ENCODE measurements at places on chromosomes 5 and 9. TPM values are rescaled to one million over a fixed set of nuclear protein-coding genes. Genes with fewer than 3 reads are reported as not detected.

GRCh38 chr9:131807144-131807983 is 67.5 kb upstream of the RAPGEF1 start:
- H3K4me1 ChIP-seq = no peaks in the 10 kb centered on the region
- no peak for DNase-seq
- H3K36me3 ChIP-seq = no peaks in the 10 kb centered on the region
- peaks cover 48% of the 10 kb centered on the region for H3K27me3 ChIP-seq
- H3K4me3 ChIP-seq = no peak overlapping the region
- H3K27ac ChIP-seq = no peak overlapping the region

GRCh38 chr5:132628814-132629213 is 29.2 kb upstream of the IL13 start:
- H3K36me3 ChIP-seq = no peaks in the 10 kb centered on the region
- no peaks in the 10 kb centered on the region for H3K4me1 ChIP-seq
- H3K27ac ChIP-seq = no peak overlapping the region

GRCh38 chr9:94908583-94909249 is 182.2 kb downstream of the AOPEP start:
- H3K27ac ChIP-seq = peak overlapping the region; percentile 89
- DNase-seq = peak; percentile 68

- DNase-seq = no peak
- H3K27ac ChIP-seq = no peak overlapping the region
- no peaks in the 10 kb centered on the region for H3K27me3 ChIP-seq
- no peak overlapping the region for H3K4me3 ChIP-seq
- H3K4me1 ChIP-seq = peaks cover 9% of the 10 kb centered on the region
- H3K36me3 ChIP-seq = no peaks in the 10 kb centered on the region
Observed at GRCh38 chr9:82404196-82404870, 415.8 kb downstream of the SPATA31D1 start.

GRCh38 chr5:173237875-173238220 is 2.8 kb upstream of the NKX2-5 start:
- H3K4me3 ChIP-seq = no peak overlapping the region
- no peaks in the 10 kb centered on the region for H3K36me3 ChIP-seq
- H3K4me1 ChIP-seq = no peaks in the 10 kb centered on the region
- DNase-seq = no peak

DNA sequence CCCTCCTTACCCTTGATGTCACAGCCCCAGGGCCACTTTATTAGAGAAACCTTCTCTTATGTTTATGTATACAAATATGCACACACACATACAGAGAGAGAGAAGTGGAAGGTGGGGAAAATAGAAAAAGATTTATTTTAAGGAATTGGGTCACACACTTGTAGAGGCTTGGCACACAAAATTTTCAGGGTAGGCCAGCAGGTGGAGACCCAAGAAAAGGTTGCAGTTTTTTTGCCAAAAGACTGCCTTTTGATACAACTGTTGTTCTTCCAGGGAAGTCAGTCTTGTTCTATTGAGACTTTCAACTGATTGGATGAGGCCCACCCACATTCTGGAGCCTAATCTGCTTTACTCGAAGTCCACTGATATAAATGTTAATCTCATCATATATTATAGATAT is 131.1 kb upstream of the PPP1R2B start:
- H3K27me3 ChIP-seq = no peaks in the 10 kb centered on the region
- no peak overlapping the region for H3K4me3 ChIP-seq
- H3K36me3 ChIP-seq = no peaks in the 10 kb centered on the region
- no peaks in the 10 kb centered on the region for H3K4me1 ChIP-seq
- H3K27ac ChIP-seq = no peak overlapping the region

- H3K27me3 ChIP-seq = no peaks in the 10 kb centered on the region
- H3K4me1 ChIP-seq = peaks cover 10% of the 10 kb centered on the region
- no peak overlapping the region for H3K4me3 ChIP-seq
- DNase-seq = no peak
Observed at GRCh38 chr5:150753463-150753862, 5.4 kb downstream of the DCTN4 start.

DNA sequence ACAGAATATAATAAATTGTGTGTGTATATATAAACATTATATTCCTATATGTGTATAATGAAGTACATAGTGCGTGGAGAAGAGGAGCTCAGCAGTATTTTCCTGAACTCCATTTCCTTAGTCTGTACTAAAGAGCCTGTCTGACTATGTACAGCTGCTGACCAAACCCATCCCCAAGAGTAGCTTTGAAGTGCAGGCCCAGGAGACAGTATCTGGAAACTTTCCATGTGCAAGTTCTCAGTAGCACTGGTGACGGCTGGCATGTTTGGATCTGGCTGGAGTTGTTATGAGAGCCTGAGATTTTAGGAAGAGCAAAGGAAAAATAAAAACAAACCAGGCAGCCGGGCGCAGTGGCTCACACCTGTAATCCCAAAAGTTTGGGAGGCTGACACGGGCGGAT is 244.2 kb downstream of the RFK start:
- H3K4me1 ChIP-seq = no peaks in the 10 kb centered on the region
- no peak overlapping the region for H3K4me3 ChIP-seq
- no peak for DNase-seq
- H3K27ac ChIP-seq = no peak overlapping the region
- H3K27me3 ChIP-seq = no peaks in the 10 kb centered on the region
- H3K36me3 ChIP-seq = no peaks in the 10 kb centered on the region

The PSAT1 gene
- 175 TPM for total RNA-seq

- H3K4me1 ChIP-seq = no peaks in the 10 kb centered on the region
- DNase-seq = no peak
- H3K27me3 ChIP-seq = no peaks in the 10 kb centered on the region
- no peak overlapping the region for H3K27ac ChIP-seq
- no peak overlapping the region for H3K4me3 ChIP-seq
Observed at GRCh38 chr5:2550509-2550908, 201.0 kb downstream of the IRX2 start.

DNA sequence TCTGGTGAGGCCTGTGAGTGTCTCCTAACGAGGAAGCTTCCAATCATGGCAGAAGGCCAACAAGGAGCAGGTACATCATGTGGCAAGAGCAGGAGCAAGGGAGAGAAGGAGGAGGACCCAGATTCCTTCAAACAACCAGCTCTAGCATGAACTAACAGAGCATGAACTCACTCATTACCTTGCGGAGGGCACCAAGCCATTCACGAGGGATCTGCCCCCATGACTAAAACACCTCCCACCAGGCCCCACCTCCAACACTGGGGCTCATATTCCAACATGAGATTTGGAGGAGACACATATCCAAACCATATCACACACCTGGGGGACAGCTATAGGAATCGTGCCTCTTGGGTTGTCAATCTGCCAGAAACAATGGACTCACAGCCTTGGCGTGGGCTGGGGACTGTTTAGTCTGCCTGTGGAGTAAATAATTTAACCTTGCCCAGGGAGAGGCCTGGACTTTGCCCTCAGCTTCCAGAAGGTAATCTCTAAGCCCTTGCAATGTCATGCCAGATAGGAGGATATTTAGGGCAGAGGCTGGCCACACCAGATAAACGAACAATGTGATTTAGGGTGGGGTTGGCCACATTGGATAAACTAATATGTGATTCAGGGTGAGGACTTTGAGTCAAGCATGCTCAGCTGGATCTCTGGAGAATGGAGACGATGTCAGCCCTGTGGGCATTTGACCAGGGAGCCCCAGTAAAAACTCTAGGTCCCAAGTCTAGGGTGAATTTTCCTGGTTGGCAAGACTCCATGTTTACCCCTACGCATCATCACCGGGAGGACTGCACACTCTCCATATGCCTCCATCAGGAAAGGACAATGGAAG is 13.6 kb upstream of the VDAC1 start:
- peaks cover 3% of the 10 kb centered on the region for H3K27me3 ChIP-seq
- H3K36me3 ChIP-seq = no peaks in the 10 kb centered on the region
- no peak for DNase-seq
- H3K27ac ChIP-seq = no peak overlapping the region

- DNase-seq = no peak
- H3K27ac ChIP-seq = no peak overlapping the region
- H3K36me3 ChIP-seq = no peaks in the 10 kb centered on the region
- H3K27me3 ChIP-seq = no peaks in the 10 kb centered on the region
- no peak overlapping the region for H3K4me3 ChIP-seq
Observed at GRCh38 chr5:117794847-117795246, 1193.5 kb downstream of the DTWD2 start.

The WNT8A gene
- total RNA-seq = not detected

DNA sequence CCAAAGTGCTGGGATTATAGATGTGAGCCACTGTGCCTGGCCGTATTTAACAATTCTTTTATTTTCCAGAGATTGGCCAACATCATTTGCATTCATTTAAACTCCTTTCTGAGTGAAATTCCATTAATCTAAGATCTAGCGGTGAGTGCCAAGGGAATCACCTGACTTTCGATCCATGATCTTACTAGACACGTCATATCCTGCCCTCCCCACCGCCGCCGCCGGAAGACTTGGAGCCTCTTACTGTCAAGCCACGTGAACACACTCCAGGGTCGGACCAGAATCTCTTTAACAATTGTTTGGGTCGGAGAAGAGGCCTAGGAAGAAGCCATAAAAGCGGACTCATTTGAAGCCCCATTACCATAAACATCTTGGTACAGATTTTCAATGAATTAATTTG is 12.9 kb downstream of the INPP5E start:
- no peak overlapping the region for H3K27ac ChIP-seq
- no peak for DNase-seq
- H3K27me3 ChIP-seq = no peaks in the 10 kb centered on the region

- no peak overlapping the region for H3K4me3 ChIP-seq
- peaks cover 76% of the 10 kb centered on the region for H3K36me3 ChIP-seq
- no peaks in the 10 kb centered on the region for H3K27me3 ChIP-seq
- DNase-seq = no peak
Observed at GRCh38 chr5:6599739-6600138, 33.1 kb downstream of the NSUN2 start.

DNA sequence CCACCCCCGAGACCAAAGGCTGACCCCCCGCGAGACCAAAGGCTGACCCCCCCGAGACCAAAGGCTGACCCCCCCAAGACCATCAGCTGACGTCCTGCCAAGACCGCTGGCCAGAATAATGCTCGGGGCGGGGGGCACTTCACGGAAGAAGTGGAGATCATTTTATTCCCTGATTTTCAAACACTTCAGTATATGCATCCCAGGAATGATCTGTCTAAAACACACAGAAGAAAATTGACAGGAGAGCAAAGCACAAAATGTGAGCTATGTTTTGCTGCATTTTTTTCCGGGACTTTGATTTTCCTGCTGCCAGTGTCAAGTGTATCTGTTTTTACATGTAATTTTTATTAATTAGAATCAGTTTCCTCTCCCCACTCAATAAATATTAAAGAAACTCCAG is 67.1 kb downstream of the ADAMTS2 start:
- peak overlapping the region; percentile 68 for H3K27ac ChIP-seq
- peak; percentile 86 for DNase-seq
- H3K4me3 ChIP-seq = no peak overlapping the region
- H3K36me3 ChIP-seq = no peaks in the 10 kb centered on the region
- no peaks in the 10 kb centered on the region for H3K27me3 ChIP-seq

DNA sequence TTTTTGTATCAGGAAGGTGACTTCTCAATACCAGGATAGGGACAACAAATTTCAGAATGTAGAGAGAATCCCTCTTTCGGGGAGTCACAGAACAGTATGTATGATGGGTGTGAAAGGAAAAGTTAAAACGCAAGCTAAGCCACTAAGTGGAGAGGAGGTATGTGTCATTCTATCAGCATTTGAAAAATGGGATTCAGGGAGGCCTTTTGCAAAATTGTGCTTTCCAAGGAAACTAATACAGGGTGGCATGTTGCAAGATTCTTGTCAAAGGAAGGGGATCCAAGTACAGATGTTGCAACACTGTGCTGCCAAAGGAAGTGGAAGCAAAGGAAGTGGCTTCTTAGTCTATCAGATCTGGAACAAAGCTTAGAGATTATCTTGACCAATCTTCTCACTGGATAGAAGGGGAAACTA is 12.6 kb upstream of the TNIP1 start:
- H3K4me1 ChIP-seq = peaks cover 43% of the 10 kb centered on the region
- H3K36me3 ChIP-seq = no peaks in the 10 kb centered on the region
- H3K27ac ChIP-seq = peak overlapping the region; percentile 87
- peak; percentile 83 for DNase-seq

DNA sequence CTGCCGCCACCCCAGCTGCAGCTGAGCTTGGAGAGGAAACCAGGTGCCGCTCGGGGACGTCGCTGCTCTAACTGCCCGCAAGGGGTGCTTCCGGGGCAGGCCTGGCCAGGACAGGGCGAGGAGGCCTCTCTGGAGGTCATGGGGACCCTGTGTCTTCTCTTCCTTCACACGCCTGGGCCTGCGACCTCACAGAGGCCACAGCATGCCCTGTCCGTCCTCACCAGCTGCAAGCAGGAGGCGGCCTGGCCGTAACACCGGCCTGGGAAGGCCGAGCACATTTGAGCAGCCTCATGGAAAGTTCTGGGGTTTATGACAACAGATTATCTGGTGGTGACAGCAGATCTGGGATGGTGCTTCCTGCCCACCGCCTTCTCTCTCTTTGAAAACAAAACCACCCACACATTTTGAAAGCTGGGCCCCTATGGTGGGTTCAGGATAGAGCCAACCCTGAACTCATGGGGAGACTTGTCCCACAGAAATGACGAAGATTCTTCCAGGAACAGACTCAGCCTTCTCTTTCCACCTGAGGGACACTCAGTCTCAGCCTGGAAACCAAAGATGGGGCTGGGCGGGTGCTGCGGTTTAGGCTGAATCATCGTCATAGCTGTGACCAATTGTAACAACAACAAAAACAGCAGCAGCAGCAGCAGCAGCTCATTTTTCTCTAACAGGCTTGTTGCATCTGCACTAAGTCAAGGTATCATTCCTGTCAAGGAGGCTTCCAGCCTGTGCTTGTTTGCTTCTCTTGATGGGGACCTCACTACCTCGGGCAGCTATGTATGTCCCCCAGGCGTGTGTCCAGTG is 99.6 kb upstream of the RAPGEF1 start:
- H3K27me3 ChIP-seq = peaks cover 27% of the 10 kb centered on the region
- no peak overlapping the region for H3K4me3 ChIP-seq
- peaks cover 19% of the 10 kb centered on the region for H3K4me1 ChIP-seq
- DNase-seq = peak; percentile 98
- H3K27ac ChIP-seq = no peak overlapping the region

DNA sequence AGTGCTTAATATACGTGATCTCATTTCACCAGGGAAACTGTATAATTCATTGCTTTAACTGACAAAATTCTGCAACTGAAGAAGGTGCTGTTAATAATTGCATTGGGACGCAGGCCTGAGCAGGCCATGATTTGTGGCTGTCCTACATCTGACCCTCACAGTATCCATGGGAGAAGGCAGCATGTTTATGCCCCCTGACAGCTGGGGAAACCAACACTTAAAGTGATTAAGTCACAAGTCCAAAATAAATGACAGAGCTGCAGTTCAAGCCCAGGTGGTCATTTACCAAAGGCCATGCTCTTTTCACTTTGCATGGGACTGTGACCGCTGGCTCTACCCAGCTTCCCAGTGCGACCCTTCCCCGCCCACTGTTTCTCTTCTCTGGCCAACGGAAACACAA is 30.5 kb upstream of the KCNMB1 start:
- no peak overlapping the region for H3K27ac ChIP-seq
- DNase-seq = no peak
- no peaks in the 10 kb centered on the region for H3K4me1 ChIP-seq
- H3K27me3 ChIP-seq = peaks cover 32% of the 10 kb centered on the region
- no peak overlapping the region for H3K4me3 ChIP-seq
- H3K36me3 ChIP-seq = no peaks in the 10 kb centered on the region

The LMX1B gene
- under 0.01 TPM for total RNA-seq

GRCh38 chr9:107213561-107214028 is 69.5 kb upstream of the RAD23B start:
- H3K4me1 ChIP-seq = peaks cover 29% of the 10 kb centered on the region
- peak overlapping the region; percentile 68 for H3K27ac ChIP-seq
- no peaks in the 10 kb centered on the region for H3K36me3 ChIP-seq
- no peaks in the 10 kb centered on the region for H3K27me3 ChIP-seq
- no peak overlapping the region for H3K4me3 ChIP-seq

Data from osteoblast (primary cell).